Ascending aorta (tissue), 2 donors: ENCODE measurements at places on chromosomes 1 and 21.

DNA sequence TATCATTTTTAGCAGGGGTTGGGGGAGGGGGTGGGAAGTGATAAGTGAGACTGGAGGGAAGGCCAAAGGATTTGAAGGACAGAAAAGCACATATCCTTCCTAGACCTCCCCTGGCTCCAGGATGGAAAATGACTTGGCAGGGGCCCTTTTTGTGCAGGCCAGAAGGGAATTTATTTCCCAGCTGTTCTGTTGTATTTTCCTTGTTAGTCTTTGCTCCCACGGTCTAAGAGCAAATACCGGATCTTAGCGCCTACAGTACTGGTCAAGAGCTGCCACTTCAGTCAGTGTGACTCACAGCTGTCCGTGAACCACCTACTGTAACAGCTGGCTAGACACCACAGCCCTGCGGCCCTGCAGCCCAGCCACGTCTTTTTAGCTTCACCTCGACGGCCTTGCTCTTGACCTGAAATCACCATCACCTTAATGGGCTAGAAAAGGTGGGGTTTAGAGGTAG is 51.0 kb upstream of the ERRFI1 start:
- peaks cover 14% of the 10 kb centered on the region for H3K4me1 ChIP-seq
- no peaks in the 10 kb centered on the region for H3K36me3 ChIP-seq
- H3K27me3 ChIP-seq = no peaks in the 10 kb centered on the region
- H3K27ac ChIP-seq = peak overlapping the region; percentile 31
- peak; percentile 89 for DNase-seq

DNA sequence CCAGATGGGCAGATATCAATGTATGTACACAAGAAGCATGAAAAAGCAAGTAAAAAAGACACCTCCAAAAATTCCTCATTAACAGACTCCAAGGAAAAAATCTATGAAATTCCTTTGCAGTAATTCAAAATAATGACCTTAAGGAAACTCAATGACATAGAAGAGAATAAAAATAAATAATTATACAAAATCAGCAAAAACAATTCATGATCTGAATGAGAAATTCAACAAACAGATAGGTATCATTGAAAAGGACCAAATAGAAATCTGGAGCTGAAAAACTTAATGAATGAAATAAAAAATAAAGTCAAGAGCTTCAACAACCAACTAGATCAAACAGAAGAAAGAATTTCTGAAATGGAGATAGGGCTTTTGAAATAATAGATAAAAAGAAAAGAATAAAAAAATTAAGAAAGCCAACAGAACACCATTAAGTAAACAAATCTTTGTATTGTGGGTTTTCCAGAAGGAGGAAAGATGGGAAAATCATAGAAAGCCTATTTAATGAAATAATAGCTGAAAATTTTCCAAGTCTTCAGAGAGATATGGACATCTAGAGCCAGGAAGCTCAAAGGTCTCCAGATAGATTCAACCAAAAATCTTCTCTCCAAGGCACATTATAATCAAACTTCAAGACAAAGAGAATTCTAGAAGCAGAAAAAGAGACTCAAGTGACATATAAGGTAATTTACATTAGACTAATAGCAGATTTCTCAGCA is 52.0 kb upstream of the KCNK1 start:
- no peak for DNase-seq
- H3K4me1 ChIP-seq = no peaks in the 10 kb centered on the region
- no peaks in the 10 kb centered on the region for H3K36me3 ChIP-seq
- H3K27me3 ChIP-seq = no peaks in the 10 kb centered on the region
- H3K4me3 ChIP-seq = no peak overlapping the region

GRCh38 chr1:34122080-34122932 is 42.7 kb downstream of the CSMD2 start:
- DNase-seq = no peak
- H3K27me3 ChIP-seq = no peaks in the 10 kb centered on the region
- H3K27ac ChIP-seq = no peak overlapping the region
- no peaks in the 10 kb centered on the region for H3K36me3 ChIP-seq
- no peak overlapping the region for H3K4me3 ChIP-seq

- no peak overlapping the region for H3K4me3 ChIP-seq
- H3K27me3 ChIP-seq = no peaks in the 10 kb centered on the region
- H3K27ac ChIP-seq = no peak overlapping the region
- H3K4me1 ChIP-seq = no peaks in the 10 kb centered on the region
- no peaks in the 10 kb centered on the region for H3K36me3 ChIP-seq
These were observed 85.3 kb downstream of the EDEM3 start for GRCh38 chr1:184669391-184669790.

DNA sequence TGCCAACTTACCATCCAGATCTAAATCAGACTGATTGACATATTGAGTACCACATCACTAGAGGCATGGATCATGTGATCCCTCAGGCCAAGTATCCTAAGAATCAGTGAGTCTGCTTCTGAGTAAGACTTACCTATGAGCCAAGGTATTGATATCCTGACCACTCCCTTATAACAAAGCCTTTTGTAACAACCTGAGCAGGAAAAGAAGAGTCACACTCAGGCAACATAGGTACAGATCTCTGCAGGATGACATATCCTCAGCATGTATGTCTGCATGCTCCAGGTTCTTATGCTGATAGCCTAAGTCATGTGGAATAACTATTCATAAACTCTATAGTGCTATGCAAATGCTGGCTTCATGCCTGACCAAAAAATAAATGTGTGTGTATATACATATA is 2.3 kb upstream of the LCE1A start:
- no peak for DNase-seq
- no peak overlapping the region for H3K27ac ChIP-seq
- no peaks in the 10 kb centered on the region for H3K27me3 ChIP-seq
- H3K4me1 ChIP-seq = no peaks in the 10 kb centered on the region
- H3K4me3 ChIP-seq = no peak overlapping the region

- H3K27me3 ChIP-seq = no peaks in the 10 kb centered on the region
- peak overlapping the region; percentile 72 for H3K27ac ChIP-seq
- DNase-seq = peak; percentile 88
- H3K4me3 ChIP-seq = peak overlapping the region; percentile 23
- peaks cover 50% of the 10 kb centered on the region for H3K4me1 ChIP-seq
- peaks cover 4% of the 10 kb centered on the region for H3K36me3 ChIP-seq
These were observed 153.4 kb downstream of the DHRS3 start for GRCh38 chr1:12464598-12465056.

- H3K27ac ChIP-seq = peak overlapping the region; percentile 62
- no peaks in the 10 kb centered on the region for H3K4me1 ChIP-seq
- peak overlapping the region; percentile 24 for H3K4me3 ChIP-seq
- DNase-seq = no peak
- no peaks in the 10 kb centered on the region for H3K36me3 ChIP-seq
These were observed 4.5 kb downstream of the CDKN2C start for GRCh38 chr1:50974618-50974935.

DNA sequence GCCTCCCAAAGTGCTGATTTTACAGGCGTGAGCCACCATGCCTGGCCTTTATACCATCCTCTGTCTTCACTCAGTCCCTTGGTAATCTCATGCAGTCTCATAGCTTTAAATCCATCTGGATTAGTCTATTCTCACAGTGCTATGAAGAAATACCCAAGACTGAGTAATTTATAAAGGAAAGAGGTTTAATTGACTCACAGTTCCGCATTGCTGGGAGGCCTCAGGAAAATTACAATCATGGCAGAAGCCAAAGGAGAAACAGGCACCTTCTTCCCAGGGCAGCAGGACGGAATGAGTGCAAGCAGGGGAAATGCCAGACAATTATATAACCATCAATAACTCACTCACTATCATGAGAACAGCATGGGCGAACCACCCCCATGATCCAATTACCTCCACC is 49.1 kb upstream of the CPLANE2 start:
- no peaks in the 10 kb centered on the region for H3K27me3 ChIP-seq
- no peaks in the 10 kb centered on the region for H3K4me1 ChIP-seq
- peaks cover 39% of the 10 kb centered on the region for H3K36me3 ChIP-seq
- H3K4me3 ChIP-seq = no peak overlapping the region
- peak overlapping the region; percentile 60 for H3K27ac ChIP-seq

- no peaks in the 10 kb centered on the region for H3K4me1 ChIP-seq
- H3K4me3 ChIP-seq = no peak overlapping the region
- H3K36me3 ChIP-seq = no peaks in the 10 kb centered on the region
- H3K27me3 ChIP-seq = no peaks in the 10 kb centered on the region
- no peak for DNase-seq
These were observed 16.2 kb upstream of the COL18A1 start for GRCh38 chr21:45388611-45389296.

GRCh38 chr21:39115576-39116235 is 67.5 kb downstream of the PSMG1 start:
- peak overlapping the region; percentile 80 for H3K27ac ChIP-seq
- no peaks in the 10 kb centered on the region for H3K27me3 ChIP-seq
- DNase-seq = no peak
- no peaks in the 10 kb centered on the region for H3K36me3 ChIP-seq
- H3K4me3 ChIP-seq = peak overlapping the region; percentile 13

- H3K36me3 ChIP-seq = no peaks in the 10 kb centered on the region
- no peaks in the 10 kb centered on the region for H3K27me3 ChIP-seq
- no peaks in the 10 kb centered on the region for H3K4me1 ChIP-seq
- no peak overlapping the region for H3K27ac ChIP-seq
These were observed 19.9 kb downstream of the TEX46 start for GRCh38 chr1:22995774-22996173.

DNA sequence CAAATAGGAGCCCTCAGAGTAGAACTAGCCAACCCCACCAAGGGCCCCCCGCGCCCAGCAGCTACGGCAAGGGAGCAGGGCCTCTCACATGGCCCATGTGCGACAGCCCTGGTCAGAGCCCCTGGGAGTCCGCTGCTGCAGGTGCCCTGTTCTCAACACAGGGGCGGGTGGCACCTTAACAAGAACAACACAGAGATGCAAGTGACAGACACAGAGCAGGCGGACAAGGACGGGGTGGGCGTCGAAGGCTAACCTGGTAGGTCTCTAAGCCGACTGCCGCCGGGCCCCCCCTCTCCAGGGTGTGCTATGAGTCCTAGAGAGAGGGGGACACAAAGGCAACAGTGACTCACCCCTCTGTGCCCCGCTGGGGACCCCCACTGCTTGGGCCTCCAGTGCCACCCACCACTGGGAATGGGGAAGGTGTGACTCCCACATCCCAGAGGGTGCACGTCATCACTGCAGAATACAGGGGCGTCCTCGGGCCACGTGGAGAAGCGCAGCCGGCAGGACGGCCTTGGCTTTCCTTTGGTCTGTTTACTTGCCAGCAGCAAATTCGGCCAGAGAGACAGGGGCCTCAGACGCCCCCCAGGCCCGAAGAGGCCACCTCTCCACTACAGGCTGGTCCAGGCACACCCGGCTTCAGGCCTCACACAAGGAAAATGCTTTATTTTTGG is 44.8 kb downstream of the PRDM15 start:
- DNase-seq = peak; percentile 40
- H3K27ac ChIP-seq = no peak overlapping the region
- H3K4me1 ChIP-seq = no peaks in the 10 kb centered on the region

DNA sequence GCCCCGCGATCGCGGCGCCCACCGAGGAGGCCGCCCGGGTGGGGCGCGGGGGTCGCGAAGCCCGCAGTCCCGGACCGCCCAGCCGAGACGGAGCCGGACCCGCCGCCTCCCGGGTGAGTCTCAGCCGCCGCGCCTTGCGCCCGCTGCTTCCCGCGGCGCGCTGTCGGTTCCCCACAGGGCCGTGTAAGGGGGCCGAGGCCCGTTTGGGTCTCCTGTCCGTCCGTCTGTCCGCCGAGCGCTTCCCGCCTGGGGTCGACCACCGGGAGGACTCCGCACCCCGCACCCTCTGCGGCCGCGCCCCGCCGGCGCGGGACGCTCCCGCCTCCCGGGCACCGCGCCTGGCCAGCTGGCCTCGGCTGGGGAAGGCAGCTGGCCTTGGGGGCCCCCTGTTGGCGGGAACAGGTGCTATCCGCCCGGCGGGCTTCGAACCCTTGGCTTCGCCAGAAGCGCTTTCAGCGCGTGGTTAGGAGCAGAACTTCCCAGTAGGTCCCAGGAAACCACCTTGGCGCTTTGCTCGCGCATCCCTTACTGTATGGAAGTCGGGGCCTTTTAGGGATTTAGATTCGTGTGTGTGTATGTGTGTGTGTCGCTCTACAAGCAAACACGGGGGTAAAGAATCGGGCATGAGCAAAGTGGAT is 414 bp downstream of the TMEM51 start:
- H3K4me3 ChIP-seq = peak overlapping the region; percentile 78
- peak overlapping the region; percentile 82 for H3K27ac ChIP-seq
- DNase-seq = peak; percentile 73
- H3K4me1 ChIP-seq = no peaks in the 10 kb centered on the region

- H3K36me3 ChIP-seq = no peaks in the 10 kb centered on the region
- H3K27me3 ChIP-seq = no peaks in the 10 kb centered on the region
- no peak for DNase-seq
- H3K4me1 ChIP-seq = no peaks in the 10 kb centered on the region
These were observed 789.7 kb upstream of the PRMT6 start for GRCh38 chr1:106266786-106267185.

GRCh38 chr1:92343061-92343460 is 44.2 kb downstream of the RPAP2 start:
- peaks cover 15% of the 10 kb centered on the region for H3K36me3 ChIP-seq
- no peak for DNase-seq
- no peak overlapping the region for H3K27ac ChIP-seq
- no peaks in the 10 kb centered on the region for H3K27me3 ChIP-seq

- H3K4me1 ChIP-seq = no peaks in the 10 kb centered on the region
- DNase-seq = no peak
- no peak overlapping the region for H3K27ac ChIP-seq
These were observed 2.8 kb downstream of the SCNN1D start for GRCh38 chr1:1282998-1283397.

DNA sequence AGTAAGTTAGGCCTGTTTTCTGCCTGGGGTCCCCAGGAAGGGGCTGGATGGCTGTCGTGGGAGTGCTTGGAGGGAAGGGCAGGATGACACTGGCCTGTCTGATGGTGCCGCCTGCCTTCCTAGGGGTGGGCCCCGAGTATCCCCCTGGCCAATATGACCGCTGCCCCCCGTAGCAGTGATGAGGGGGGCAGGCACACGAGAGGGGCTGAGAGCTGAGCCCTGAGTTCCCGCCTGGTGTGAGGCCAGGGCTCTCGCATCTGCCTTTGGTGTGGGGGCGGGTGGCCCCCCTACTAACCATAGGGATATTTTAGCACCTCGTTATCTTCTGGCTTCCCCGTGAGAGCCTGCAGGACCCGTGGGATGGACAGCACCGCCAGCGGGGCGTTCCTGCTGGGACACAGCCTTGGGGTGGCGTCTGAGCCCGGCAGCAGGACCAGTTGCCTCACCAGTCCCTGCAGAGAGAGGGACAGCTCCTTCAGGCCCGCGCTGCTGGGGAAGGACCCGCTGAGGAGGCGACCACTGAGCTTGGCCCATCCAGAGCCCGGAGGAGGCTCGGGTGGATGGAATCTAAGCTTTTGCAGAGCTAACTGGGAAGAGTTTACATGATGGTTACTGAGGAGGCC is 10.4 kb downstream of the KRTAP10-1 start:
- no peaks in the 10 kb centered on the region for H3K4me1 ChIP-seq
- no peaks in the 10 kb centered on the region for H3K36me3 ChIP-seq
- H3K4me3 ChIP-seq = no peak overlapping the region
- H3K27me3 ChIP-seq = no peaks in the 10 kb centered on the region
- peak; percentile 51 for DNase-seq
- no peak overlapping the region for H3K27ac ChIP-seq
